ENCODE measurements at places on chromosomes 6 and 20.
A peak's percentile ranks its signal among the peaks of the same experiment; 100 is the strongest.

DNA sequence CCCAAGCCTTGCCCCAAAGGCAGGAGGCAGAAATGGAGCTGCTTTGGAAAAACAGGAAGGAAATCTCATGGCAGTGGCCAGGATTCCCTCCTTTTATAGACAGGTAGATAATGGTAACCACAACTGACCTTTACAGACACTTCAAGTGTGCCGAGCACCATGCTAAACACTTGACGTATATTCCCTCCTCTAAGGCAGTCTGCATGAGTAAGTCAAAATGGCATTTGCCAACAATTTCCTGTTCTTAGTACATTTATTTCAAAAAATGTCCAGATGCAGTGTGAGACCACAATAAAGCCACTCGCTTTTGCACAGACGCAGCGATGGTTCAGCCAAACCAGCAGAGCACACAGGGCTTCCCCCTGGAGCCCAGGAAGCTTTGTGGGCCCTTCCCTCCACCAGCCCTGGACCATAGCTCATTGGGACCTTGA, 16.5 kb upstream of the GPR6 start:
- DNase-seq = no peak

DNA sequence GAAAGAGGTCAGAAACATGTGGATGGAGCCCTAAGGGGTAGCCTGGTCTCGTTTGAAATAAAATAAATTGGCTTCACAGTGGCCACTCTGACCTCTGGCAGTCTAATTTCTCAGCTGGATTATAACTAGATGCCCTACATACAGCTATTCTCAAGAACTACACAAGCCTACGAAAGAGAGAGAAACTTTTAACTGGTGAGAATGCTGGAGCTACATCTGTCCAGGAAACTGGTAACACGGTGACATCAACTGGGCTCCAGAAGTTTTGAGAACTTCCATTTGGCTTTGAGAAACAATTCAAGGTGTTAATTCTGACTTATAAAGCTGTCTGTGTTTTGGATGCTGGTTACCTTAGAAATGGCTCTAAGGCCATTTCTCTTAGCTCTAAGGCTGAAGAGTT, 187.3 kb upstream of the TENT5A start:
- DNase-seq = no peak

- no peak for DNase-seq
These were observed 10.1 kb upstream of the PAQR8 start for GRCh38 chr6:52351879-52352238.

DNA sequence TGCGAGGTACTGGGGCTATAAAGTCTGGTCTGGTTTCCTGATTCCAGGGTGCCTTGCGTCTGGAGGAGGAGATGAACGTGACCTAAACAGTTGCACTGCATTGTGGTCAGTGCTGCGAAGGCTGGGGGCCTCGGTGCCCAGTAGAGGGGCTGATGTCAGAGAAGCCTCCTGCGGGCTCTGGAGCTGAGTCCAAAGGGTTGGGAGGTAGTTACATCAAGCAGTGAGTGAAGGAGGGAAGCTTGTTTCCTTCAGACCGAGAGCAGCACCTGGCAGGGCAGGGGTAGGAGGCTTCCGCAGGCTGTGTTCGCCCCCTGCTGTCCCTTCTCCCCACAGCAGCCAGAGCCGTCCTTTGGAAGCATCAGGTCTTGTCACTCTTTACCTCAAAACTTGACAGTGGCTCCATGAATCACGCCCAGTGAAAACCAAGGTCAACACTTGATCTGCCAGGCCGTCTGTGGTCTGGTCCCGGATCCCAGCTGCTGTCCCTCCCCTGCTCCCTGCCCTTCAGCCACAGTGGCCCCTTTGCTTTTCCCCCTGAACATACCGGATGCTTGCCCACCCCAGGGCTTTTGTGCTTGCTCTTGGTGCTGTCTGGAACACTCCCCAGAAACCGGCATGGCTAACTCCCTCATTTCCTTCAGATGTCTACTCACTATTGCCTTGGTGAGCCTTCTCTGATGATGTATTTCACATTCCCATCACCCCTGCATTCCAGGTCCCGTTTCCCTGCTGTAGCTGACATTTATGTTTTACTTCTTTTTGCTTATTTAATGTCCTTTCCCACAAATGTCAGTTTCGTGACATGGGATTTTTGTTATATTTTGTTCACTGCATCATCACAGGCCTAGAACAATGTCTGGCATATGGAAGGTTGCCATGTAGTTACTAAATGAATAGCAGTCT, 7.0 kb downstream of the DYNLRB1 start:
- DNase-seq = peak; percentile 63

GRCh38 chr6:90003941-90004340, 109.7 kb downstream of the GJA10 start:
- DNase-seq = no peak

- no peak for DNase-seq
These were observed 4.3 kb downstream of the UST start for GRCh38 chr6:148750838-148751792.

GRCh38 chr6:15378866-15379265, 133.0 kb downstream of the JARID2 start:
- no peak for DNase-seq

- peak; percentile 43 for DNase-seq
These were observed 627.5 kb downstream of the PKHD1 start for GRCh38 chr6:51459958-51460357.

DNA sequence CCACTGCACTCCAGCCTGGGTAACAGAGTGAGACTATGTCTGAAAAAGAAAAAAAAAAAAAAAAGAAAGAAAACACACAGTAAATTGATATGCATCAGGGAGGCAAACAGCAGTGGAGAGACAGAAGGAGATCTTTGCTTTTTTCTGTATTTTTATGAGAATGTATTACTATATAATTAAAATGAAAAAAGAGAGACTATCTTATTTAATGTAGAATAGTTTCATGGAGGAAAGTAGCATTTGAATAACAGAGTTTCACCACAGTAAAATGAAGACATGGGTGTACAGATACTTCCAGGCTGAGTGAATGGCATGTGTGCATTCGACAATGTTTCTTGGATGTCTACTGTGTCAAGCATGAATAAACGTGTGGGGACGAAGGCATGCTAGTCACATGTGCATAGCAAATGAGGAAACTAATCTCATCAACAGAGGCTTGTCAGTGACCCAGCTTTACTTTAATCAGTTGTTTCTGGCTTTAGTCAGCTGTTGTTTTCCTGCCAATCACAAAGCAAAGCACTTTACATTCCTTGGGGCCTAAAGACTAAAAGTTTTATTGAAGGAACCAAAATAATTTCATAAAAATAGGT, 55.5 kb upstream of the ARMH2 start:
- DNase-seq = no peak

DNA sequence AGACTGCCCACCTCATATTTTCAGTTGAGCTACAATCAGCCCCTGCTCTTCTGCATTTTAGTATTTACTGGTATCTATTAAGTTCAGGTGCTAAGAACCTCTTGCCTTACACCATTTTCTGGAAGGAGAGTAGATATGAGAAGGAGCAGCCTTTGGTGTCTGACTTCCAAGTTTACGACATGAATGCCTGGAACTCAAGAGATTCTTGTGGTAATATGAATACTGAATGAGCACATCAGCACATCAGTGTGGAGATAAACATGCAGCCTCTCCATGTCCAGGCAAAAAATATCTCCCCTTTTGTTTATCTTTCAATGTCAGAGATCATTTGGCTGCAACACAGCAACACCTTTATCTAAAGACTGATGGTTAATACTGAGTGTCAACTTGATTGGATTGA, 65.8 kb upstream of the THEMIS start:
- DNase-seq = no peak

GRCh38 chr6:117840541-117840983, 66.5 kb upstream of the SLC35F1 start:
- peak; percentile 25 for DNase-seq

DNA sequence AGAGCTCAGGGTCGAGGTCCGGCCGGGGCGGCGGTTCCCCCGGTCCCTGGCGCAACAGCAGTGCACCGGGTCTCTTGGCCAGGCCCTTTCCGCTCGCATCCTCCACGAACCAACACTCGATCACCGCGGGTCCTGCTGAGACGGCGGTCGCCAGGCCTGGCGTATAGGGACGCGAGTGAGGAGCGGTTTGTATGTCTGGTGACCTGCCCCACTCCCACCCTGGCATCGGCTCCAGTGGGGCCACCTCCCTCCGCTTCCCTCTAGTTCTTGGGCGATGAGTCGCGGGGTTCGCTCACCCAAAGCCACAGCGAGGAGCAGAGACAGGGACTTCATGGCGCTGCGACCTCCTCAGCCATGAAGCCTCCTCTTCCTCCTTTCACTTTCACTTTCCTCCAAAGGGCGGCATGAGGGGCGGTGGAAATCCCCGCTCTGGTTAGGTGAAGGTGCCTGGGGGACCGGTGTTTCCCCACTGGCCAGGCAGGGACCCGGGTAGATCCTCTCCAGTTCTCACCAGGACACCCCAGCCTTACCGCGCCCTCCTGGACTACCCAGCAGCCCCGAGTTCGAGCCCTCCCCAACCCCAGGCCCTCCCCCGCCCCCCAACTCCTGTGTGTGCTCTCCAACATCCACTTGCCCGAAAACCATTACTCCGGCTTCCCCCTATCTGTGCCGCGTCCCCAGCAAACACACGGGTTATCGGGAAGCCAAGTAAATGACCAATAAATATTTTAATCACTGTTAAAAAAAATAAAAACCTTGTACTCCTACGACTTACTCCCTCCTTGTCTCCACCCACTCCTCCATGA, at the start of gene TAPBP:
TAPBP (minus strand) TSS at position 370 of the 806 bp plus-strand sequence; CDS start at position 333, 37 bp downstream.
- DNase-seq = peak; percentile 89

All from GM13977 (cell line).